Erythroblast (primary cell): ENCODE measurements at places on chromosomes 6 and 20.

DNA sequence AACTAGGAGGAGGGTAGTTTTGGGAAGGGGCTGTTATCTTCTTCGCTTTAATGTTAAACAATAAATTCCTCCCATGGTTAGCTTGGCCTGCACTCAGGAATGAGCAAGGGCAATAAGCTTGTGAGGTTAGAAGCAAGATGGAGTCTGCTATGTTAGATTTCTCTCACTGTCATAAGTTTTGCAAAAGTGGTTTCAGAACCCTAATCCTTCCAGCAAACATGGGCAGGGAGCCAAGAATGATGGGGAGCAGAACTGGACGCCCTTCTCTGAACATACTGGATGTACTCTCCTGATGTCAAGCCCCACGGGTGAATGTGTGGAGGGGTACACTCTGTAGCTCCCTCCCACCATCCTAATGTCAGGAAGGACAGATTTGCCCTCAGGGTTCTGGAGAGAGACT lies 22.3 kb downstream of the C6orf163 start:
- DNase-seq = no peak

DNA sequence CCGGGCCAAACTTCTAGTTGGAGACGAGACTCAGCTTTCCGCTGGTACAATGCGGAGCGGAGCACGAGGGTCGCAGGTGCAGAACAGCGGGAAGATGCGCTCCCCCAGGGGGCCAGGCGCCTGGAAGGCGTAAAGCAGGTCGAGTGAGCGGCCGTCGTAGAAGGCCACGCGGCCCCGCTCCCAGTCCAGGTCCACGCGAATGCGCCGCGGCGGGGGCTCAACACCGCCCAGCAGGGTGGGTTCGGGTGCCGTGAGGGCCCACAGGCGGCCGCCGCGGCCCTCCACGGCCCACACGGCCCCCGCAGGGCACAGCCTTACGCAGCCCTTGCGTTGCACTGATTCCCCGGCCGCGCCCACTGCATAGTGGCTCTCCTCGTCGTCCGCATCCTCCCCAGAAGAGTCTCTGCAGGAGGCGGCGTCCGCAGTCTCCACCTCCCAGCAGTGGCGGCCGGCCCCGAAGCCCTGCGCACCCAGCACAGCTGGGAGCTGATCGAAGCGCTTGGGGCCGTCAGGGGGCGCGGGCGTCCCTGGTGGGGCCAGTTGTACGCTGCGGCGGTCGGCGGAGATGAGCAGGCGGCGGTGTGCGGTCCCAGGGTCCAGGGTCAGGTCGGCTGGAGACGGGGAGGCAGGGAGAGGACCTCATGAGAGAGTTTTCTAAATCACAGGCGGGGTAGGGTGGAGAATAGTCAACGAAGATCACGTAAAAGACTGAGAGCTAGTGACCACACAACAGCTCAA lies 4.3 kb downstream of the PPP1R11 start:
- DNase-seq = peak; percentile 16

DNA sequence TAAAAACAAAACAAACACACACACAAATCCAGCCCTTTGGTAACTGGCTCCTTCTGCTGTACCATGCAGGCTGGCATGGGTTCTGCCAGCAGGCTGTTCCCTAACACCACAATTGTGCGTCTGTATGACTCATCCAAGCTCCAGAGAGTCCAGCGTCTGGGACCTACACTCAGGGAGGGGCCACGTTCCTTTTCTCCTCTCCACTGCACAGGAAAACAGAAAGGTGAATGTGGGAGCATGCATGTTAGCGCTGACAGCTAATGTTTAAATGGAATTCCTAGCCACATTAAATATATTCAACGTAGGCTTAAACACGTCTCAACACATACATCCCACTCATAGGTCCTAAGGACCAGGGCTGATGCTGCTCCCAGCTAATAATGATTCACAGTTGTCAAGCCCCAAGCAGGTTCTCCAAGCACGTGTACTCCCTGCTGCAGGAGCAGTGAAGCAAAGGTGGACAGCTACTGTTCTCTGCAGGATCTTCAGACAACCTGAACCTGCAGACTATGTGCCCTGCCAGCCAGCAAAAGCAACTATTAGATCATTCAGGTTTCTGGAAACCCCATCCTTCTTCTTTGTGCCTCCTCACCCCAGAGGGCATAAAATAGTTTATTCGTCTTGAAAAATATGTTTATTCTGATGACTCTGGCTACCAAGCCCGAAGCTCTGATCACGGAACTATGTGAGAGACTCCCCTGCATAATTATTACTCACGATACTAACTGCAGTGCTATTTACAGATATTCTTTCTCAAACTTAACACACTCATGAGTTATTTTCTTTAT lies 20.9 kb downstream of the MAP1LC3A start:
- DNase-seq = peak; percentile 15

DNA sequence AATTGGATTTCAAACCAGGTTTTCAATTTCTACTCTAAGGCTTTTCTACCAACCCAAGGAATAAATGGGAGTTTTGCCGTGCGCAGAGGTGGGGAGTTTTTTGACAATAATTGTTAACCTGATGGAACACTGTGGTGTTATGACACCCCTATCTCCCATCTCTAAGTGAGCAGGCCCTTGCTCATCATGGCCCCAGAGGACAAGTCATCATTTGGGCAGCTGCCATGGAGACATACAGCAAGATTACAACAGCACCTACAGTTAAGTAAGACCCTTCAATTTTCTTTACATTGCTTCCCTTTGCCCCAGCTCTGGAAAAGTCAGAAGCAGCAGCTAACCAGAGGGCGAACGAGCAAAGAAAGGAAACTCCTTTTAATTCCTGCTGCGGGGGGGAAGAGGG lies 54.3 kb downstream of the ADGRF5 start:
- DNase-seq = no peak

DNA sequence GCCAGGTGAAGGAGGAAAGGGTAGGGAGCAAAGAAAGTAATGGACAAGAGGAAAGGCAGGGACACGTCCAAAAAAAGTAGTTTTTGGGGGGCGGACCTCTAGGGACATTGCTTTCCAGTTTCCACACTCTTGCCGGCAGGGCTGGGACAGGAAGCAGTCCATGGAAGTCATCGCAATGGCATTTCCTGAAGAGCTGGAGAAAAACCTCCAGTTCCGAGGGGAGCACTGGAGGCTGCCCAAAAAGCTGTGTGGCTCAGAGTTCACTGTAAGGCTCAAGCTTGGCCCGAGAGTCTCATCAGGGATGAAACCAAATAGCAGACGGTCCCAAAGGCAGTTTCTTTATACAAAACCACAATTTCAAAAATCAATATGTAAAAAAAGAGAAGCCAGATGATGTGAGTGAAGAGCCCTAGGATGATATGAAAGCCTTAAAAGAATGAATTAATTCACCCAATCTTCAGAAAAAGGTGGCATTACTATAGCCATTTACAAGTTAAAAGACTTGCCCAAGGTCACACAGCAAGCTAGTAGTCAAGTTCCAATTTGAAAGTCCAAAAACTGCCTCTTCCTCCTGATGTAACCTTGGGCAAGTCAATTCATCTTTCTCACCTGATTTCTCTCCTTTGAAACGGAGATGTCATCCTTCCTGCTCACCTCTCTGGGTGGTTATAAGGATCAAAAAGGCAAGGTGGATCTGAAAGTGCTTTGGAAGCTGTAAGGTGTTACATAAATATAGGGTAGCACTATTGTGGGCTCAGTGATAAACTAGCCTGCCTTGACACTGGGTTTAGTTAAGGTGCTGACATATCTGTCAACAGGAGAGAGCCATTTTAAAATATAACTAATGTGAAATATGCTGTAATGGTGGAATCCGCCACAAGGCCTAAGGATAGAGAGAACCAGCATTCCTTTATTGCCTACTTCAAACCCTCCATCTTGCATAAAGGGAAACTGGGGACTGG lies 9.1 kb downstream of the BCL2L1 start:
- DNase-seq = no peak

DNA sequence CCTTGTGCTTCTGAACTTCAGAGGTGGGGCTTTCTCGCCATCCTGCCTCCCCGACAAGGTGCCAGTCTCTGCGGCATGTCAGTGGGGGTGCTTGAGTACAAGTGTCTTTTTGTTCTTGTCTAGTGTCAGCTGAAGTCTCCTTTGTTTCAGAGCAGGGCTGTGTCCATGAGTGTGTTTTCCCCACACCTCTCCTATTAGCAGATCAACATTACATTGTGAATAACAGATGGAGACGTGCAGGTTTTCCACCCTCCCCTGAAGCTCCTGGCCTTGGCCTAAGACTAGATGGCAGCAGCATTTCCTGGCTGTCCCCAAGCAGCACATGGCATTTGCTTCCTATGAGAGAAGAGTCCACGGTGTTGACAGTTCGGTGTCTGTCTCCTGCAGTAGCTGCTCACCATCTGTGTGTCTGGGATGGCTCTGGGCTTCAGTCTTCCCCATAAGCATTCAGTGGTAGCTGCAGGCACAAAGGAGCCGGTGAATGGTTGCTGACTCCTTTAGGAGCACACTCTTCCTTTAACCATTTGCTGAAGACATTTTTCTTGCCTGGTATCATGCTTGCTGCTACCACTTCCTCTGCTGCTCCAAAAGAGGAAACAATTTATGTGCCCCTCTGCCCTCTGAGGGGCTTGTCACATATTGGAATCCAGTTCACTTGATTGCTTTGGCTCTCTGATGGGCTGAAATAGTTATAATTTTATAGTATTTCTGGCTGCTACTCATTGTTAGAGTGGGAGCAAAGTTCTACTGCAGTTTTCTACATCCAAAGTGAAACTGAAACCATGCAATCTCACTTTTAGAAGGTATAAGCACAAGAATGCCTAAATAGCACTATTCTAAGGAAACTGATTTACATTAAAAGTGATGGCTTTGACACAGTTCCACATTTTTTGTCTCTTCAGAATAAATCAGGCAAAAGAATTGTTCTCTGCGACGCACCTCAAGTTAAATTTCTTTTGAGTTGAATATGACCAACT lies 913.0 kb downstream of the C6orf118 start:
- no peak for DNase-seq
